ENCODE measurements at places on chromosomes 12 and 14.

DNA sequence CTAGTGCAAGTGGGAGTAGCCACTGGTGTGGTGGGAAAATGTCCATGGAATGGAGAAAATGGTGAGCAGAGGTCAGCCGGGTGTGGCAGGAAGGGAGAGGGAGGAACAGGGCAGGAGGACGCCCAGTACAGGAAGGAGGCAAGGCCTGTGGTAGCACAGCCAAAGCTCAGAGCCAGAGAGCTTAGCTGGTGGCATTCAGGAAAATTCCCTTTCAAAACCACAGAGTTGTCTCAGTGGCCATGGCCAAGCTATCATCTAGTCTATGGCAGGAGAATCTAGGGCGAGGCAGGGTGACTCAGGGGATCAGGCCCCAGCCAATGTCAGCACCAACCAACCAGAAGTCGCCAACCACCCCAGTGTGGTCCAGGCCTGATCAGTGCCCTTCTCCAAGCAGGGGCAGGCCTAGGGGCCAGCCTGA, 67.7 kb upstream of the DDX11 start:
- DNase-seq = no peak

DNA sequence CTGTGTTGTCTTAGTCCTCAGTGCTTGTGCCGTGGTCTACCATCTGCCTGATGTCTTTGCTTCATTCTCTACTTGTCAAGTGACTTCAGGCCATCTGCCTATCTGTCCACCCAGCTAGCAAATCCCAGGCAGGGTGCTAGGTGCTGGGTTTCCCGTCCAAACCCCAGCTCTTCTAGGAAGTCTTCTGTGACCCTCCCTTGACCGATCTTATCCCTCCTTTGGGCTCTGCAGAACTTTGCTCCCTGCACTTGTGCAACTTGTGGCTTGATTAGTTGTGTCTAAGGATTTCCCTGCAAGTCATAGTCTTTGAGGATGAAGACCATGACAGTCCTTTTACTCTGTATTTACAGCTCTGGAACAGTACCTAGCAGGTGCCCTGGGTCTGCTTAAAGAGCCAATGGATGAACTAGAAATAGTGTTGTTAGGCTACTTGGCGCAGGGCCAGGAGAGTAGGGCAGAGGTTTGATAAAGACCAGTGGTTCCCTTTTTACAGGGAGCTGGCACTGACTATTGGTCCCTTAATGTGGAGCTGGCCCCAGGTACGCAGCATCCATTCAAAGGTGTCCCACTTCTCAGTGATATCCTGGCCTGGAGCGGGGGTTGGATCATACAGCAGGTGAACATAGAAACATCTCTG, 60.1 kb downstream of the ADCK1 start:
- DNase-seq = no peak

DNA sequence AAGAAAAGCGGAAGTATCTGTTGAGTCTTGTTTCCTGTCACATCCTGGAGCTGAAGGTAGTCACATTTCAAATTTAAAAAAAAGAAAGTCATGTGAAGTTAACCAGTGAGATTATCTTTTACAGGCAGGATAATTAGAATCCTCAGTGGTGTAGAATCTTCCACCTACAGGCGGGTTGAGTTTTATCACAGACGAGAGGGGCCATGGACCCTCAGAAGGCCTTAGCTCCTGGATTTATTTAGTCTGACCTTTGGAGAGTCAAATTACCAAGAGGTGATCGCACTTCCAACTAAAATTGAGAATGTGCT, 13.0 kb upstream of the GNG2 start:
- DNase-seq = no peak

GRCh38 chr12:5437182-5437583, 5.3 kb downstream of the NTF3 start:
- no peak for DNase-seq

DNA sequence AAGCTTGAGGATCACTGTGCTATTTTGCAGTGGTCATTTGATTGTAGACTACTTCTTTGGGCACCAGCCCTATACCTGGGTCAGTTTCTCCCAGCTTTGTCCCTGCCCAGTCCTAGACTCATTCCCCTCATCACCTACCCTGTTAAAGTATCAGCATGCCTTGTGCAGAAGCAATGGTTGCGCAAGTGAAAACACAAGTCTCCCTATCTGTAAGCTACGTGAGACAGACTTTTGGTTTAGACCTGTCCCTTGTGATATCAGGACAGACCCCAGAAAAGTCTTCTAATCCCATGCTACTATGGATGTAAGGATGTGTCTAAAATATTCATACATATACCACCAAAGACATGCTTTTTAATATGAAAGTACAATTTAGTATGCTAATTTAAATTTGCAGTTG, 88.8 kb upstream of the ATP2B1 start:
- DNase-seq = no peak

DNA sequence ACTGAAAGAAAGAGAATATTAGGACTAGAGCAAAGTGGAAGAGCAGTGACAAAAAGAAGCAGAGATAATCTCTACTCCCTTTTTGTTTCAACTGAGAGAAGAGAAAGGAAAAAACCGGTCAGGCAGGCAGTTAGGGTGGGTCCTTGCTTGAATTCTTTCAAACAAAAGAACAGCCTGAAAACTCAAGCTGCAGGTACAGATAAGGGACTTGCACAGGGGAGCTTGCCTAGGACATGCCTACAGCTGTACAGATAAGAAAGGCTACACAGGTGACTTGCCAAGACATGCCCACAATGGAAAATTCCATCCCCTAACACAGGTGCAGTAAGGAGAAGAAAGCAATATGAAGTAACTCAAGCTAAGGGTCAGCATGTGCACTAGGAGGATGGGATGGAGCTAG, 532.2 kb upstream of the MIS18BP1 start:
- no peak for DNase-seq

GRCh38 chr12:90897986-90898385, 57.0 kb downstream of the CCER1 start:
- DNase-seq = no peak

- no peak for DNase-seq
Measured at GRCh38 chr12:82721726-82722125, 35.0 kb downstream of the TMTC2 start.

DNA sequence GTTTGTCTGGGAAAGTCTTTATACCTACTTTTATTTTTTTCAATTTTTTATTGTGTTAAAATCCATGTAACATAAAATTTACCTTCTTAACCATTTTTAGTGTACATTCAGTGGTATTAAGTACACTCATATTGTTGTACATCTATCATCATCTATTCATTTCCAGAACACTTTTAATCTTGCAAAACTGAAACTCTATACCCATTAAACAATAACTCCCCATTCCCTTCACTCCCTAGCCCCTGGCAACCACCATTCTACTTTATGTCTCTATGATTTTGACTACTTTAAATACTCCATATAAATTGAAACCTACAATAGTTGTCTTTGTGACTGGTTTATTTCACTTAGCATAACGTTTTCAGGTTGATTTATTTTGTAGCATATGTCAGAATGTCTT, 131.9 kb upstream of the SLC38A2 start:
- DNase-seq = no peak

DNA sequence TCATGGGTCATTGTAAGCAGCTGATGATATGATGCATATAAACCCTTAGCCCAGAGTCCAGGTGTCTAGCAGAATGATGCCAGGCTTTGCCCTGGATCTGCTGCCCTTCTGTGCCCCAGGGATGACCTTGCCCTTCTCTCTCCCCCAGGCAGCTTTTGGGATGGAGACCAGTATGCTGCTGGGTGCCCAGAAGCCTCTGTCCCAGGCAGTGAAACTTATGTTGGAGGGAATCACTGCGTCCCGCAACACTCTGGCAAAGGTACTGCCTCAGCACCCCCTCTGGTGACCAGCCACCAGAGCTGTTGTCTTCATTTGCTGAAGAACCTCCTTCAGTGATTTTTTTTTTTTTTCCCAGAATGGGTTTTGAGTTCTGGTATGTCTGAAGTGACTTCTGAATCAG, 23.3 kb downstream of the CYP46A1 start:
- no peak for DNase-seq

- DNase-seq = no peak
Measured at GRCh38 chr12:106031761-106032622, 106.8 kb downstream of the NUAK1 start.

DNA sequence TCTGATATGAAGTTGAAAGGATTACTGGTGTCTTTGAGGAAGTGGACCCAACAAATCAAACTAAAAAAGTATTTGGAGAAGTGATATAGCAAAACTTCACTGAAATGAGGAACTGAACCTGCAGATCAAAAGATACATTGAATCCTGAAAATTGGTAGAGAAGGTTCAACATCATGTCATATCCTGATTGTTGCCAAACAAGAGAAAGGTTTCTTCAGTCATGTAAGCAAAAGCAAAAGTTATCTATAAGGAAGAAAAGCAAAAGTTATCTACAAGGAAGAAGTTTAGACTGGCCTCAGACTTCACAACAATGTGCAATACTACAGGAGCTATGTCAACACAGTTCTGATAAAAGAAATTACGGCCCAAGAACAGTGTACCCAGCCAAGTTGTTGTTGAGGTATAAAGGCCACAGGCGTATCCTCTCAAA, 142.7 kb downstream of the RAD51B start:
- no peak for DNase-seq

- DNase-seq = no peak
Measured at GRCh38 chr12:119578112-119578511, 15.5 kb upstream of the TMEM233 start.

All from occipital lobe (tissue), 3 donors.